ENCODE measurements at places on chromosomes 6 and 20. TPM values are rescaled to one million over a fixed set of nuclear protein-coding genes. Genes with fewer than 3 reads are reported as not detected.

The GLP1R gene
- total RNA-seq = not detected

The SLC26A8 gene
- total RNA-seq = not detected

The AIF1 gene
- not detected for total RNA-seq

The MROH8 gene
- 1.9 TPM for total RNA-seq

The OSER1 gene
- total RNA-seq = 32.9 TPM

The PTPRK gene
- total RNA-seq = 22.0 TPM

Measured in cardiac atrium fibroblast (primary cell).